ENCODE measurements at places on chromosomes 13 and 19.

GRCh38 chr13:94128430-94128829 is 351.1 kb downstream of the DCT start:
- no peak for DNase-seq

DNA sequence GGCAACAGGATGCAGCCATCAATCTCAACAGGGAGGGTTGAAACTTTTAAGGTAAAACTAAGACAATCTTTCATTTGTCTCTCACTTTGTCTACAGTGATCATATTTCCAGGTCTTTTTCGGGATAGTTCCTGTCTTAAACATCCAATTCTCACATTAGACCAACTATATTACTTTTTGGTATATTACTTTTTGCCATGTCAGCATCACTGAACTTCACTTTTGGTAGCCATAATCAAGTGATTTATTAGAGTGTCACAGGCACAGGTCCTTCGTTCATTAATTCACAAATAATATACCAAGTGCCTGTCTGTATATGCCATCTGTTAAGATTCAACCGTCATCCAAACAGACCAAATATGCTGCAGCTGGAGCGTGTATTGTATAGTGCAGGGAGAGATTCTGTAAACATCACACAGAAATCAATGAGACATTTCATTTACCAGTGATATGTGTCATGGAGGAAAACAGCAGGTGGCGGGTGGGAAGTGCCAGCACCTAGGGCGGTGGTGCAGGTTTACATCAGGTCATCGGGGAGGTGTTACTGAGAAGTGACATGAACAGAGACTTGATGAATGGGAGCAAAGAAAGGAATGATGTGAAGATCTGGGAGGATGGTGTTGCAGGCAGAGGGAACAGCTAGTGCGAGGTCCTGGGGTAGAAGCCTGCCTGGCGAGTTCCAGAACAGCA is 24.9 kb downstream of the ARHGEF7 start:
- no peak for DNase-seq

- DNase-seq: peak; percentile 48
Observed at GRCh38 chr13:101626925-101627555, 174.6 kb downstream of the ITGBL1 start.

- DNase-seq: no peak
Observed at GRCh38 chr19:49818649-49819370, 721 bp downstream of the MED25 start.

DNA sequence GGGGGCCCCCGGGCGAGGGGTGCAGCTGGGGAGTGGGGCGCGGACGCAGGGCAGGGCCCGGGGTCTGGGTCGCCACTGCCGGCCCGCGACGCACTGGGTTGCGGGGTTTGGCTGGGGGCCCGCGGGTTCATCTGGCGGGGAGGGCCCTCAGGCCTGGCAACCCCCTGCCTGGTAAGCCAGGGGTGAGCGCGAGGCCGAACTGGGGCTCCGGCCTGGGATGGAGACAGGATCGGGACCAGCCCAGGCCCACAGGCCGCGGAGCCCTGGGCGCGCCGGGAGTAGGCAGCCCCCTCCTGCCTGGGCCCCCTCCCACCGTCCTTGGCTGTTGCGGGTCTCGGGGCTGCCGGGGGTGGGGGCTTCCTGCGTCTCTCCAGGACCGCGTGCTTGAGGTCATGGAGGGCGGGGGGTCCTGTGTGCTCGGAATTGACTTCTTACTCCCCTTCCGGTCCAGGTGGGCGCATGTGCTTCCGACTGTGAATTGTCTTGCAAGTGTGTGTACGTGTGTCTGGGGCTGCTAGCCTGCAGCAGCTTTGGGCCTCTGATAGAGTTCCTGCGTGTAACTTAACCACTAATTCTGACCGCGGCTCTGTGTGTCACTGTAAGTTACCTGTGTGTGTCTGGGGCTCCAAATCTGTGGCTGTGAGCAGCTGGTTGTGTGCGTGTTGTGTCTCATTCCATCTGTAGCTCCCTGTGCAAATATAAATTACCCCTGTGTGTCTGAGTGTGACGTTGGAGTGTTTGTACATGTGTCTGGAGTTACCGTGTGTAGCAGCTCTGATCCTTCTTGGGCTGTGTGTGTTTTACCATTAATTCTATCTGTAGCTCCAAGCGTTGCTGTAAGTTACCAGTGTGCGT is 751 bp downstream of the GRAMD1A start:
- DNase-seq: peak; percentile 56

- DNase-seq: no peak
Observed at GRCh38 chr13:106513025-106513983, 22.2 kb downstream of the EFNB2 start.

GRCh38 chr13:38952827-38953226 is 37.8 kb downstream of the STOML3 start:
- DNase-seq: no peak

DNA sequence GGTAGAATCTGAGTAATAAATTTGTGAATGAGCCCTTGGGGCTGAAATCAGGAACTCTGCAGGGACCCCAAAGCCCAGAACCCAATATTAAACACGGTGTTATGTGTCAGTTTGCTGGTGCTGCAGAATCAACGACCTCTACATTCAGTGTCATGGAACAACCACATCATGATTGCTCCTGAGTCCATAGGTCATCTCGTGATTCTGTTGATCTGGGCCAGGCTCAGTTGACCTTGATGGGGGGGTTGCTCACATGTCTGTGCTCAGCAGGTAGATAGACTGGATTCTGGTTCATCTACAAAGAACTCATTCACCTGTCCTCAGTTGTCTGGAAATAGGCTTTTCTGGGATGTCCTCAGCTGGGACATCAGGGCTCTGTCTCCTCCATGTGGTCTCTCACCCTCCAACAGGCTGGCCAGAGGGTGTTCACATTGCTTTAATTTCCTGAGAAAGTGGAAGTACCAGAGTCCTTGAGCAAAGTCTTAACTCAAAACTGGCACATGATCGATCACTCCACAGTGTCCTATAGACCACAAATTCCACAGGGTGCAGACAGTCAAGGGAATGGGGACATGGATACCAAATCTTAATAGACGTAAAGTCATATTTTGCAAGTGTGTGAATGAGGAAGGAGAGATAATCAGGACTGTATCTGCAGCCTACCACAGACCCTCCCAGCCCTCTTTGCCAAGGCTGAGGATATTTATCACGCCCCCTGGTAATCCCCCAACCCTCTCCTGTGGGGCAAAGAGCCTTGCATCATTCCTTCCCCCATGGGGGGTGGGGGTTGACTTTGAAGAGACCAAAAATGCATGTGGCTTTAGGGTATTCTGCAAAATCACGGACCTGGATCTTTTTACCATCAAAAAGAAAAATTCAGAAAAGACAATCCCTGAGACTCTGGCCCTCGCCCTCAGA is 39.3 kb upstream of the IGFL1 start:
- no peak for DNase-seq

- DNase-seq: no peak
Observed at GRCh38 chr19:52142001-52142595, 2.4 kb upstream of the ZNF616 start.

DNA sequence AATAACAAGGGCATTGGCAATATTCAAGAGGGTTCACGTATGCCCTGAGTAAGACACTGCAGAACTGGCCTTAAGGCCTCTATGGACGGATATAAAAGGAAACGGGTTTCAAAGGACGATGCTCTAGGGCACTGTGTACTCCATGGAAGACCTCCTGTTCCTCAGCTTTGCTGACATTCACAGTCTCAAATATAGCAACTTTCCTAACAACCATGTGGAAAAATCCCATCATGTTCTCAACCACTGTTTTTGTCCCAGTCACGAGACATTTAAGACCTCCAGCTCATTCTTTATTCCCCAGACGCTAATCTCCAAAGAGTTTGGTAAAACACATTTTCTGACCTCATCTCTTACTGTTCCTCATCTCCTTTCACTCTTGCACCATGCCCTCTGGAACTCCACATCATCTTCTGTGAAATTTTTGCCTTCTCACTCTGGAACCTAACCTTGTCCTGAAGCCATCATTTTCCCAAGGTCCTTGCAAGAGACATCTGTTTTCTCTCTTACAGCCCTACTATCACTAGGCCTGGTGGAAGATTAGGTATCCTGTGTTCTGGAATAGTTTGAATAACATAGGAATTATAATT is 37.6 kb downstream of the SPRY2 start:
- DNase-seq: no peak

GRCh38 chr13:67509018-67509417 is 278.9 kb upstream of the PCDH9 start:
- DNase-seq: no peak

- DNase-seq: no peak
Observed at GRCh38 chr13:37934339-37935191, 65.0 kb upstream of the TRPC4 start.

DNA sequence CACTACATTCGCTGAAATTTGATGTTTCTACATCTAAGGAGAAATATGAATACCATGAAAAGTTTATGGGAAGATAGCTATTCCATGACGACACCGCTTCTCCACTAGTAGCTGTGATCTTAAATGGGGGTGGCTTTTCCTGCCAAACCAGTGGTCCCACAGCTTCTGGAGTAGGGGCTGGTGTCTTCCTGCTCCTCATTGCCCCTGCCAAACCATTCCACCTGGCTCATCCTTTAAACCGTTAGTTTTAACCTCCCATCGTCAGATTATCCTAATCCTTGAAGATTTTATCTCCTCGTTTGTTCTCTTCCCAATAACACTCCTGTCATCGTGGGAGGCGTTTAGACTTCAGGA is 568 bp upstream of the ZNF230 start:
- no peak for DNase-seq

DNA sequence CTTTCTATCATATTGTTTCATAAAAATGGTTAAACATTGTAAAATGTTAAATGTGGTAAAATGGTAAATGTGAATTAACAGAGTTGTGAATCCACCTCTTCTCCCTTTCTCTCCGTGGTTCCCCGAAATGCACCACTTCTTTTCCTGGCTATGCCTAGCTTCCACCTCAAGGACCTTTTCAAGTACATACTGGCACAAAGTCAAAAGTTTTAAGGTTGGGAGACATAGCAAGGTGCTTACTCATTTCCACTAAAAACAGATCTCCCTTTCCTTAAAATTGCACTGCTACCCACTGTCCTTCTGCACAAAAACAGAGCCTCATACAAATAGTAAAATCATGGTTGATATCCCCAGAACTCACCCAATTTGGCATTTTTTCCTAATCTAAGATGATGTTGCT is 558.2 kb downstream of the SLITRK6 start:
- DNase-seq: no peak

DNA sequence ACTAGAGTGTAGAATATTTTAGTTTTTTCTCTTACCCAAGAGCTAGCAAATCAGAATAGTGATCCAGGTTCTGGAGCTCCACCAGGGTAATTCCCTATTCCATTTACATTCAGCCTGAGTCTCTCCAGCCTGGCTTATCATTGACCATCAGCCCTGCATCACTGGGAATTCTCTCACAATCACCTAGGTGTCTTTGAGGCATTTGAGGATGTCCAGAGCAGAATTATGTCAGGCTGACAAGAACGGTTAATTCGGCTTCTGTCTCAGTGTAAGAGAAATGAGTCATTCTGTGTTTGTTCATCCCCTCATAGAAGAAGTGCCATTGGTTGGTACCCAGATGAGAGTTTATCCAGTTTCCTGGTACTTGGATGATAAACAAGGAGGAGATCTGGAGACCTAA is 180.5 kb downstream of the ZNF737 start:
- DNase-seq: no peak

GRCh38 chr19:49951806-49952478 is 9.0 kb downstream of the SIGLEC11 start:
- no peak for DNase-seq

- no peak for DNase-seq
Observed at GRCh38 chr13:39159393-39159792, 121.1 kb downstream of the NHLRC3 start.

- DNase-seq: no peak
Observed at GRCh38 chr13:44307255-44307654, 66.4 kb upstream of the SERP2 start.

GRCh38 chr19:36377541-36378178 is 1.3 kb downstream of the ZFP14 start:
- no peak for DNase-seq

GRCh38 chr19:51724543-51724942 is 752 bp upstream of the HAS1 start:
- DNase-seq: no peak

DNA sequence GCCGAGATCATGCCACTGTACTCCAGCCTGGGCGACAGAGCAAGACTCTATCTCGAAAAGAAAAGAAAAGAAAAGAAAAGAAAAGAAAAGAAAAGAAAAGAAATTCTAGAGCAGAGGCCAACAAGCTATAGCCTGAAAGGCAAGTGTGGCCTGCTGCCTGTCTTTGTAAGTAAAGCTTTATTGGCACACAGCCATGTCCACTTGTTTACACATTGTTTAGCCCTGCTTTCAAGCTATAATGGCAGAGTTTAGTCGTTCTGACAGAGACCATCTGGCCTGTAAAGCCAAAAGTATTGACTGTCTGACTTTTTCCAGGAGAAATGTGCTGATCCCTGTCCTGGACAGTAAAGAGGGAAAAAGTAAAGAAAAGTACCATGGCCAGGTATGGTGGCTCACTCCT is 18.3 kb downstream of the NWD1 start:
- DNase-seq: no peak

DNA sequence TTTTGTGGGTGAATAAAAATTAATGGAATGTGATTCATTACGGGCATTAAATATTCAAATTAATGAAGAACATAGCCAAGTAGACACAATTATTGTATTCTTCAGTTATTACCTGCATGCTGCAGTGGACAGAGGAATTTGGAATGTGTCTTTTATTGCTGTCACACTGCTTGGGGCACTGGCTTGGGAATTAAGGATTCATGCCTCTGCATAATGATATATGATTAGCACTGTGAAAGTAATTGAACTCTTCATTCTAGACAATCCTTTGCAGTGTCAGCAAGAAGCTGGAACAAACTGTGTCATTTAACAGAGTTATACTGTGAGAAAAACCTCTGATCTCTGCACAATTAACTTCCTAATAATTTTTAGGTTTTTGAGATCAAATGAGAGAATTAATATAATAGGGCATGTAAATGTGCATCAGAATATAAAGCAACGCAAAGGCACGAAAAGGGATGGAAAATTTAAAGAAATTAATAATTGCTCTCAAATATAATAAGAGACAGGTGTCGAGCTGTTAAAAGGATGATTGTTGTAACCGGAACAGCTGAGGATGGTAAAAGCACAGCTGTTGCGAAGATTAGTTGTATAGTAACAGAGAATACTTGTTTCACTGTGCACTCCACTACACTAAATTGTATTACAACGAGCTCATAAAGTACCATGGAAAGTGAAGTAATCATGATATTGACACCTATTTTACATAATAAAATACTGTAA is 235.1 kb upstream of the MIR17HG start:
- no peak for DNase-seq

- no peak for DNase-seq
Observed at GRCh38 chr13:100476963-100477362, 111.6 kb downstream of the GGACT start.

DNA sequence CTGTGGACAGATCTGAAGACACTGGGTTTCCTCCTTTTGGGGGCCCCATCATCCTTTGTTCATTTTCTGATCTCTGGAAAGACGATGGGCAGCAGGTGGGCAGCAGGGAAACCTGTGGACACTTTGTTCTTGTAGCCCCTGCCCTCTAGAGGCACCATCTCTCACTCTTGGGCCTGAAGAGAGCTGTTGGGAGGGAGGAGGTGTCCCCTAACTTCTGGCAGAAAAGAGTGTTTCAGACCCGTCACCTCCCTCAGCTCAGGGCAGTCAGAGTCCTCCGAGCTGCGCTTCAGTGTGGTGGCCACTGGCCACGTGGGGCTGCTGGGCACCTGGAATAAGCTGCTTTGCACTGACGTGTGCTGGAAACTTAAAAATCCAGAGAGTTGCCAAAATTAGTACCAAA is 26.9 kb upstream of the RNF17 start:
- no peak for DNase-seq
